ENCODE measurements at places on chromosomes 6 and 20.

DNA sequence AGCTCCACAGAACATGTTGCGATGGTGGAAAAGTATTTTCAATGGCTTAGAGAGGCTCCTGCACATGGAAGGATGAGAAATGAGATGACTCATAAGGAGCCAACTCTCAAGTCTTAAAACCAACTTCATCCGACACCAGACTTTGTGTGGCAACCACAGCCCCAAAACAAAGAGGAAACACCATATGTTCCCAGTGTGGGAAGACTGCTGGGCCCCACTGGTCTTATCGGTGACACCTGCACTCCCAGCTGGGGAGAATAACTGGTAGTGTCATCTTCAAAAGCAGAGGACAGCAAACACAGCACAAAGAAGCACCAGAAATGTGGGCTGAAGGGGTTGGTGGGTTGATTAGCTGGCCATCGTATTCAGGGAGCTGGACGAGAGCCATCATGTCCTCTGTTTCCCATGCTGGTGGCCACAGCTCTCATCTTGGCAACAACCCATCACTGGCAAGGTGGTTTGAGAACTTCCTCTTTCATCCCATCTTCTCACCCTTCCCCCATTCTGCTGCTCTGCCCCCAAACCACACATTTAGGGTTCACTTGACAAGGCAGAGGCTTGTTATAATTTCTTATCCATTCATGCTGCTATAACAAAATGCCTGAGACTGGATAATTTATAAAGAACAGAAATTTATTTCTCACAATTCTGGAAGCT, 46.0 kb upstream of the TASP1 start:
- DNase-seq, result no peak

DNA sequence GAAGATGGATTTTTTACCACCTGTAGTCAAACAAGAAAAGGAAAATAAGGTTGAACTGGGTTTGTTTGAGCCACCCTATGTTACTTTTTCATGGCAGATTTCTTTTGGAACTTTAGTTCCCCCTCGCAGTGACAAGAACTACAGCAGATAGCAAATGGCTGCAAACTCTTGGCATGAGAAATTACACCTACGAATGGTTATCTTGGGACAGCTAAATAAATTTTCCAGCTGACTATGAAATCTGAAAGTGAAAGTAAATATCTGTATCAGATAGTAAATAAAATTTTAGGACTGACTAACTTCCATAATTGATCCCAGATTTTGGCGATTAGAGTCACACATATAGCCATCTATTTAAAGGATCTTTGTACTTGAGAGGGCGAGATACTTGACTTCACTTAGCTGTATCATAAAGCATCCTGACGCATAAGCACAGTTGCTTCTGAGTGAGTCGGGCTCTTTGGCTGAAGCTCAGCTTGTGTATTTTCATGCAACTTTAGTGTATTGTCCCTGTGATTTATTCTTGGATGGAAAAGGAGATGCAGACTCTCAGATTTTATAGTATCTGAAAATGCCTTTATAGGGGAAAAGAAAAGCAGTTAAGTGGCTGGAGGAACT, 125.3 kb upstream of the B3GAT2 start:
- no peak for DNase-seq

DNA sequence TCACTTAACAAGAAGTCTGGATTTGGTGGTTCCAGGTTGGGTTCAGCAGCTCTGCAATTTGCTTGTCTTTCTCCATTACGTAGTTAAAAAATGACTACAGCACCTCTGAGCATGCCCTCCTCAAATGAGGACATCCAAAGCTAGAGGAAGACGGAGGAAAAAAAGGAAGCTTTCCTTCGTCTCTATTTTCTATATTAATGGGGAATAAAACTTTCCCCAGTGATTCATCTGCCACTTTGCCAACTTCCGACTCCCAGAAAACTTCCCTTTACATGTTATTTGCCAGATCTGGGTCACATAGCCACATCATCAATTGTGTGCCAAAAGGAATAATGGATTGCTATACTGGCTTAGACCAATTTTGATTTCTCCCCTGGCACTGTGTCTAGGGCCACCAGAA, 69.5 kb downstream of the ZFAND3 start:
- no peak for DNase-seq

- DNase-seq, result peak; percentile 43
Observed at GRCh38 chr20:17431621-17432364, 99.4 kb downstream of the BFSP1 start.

GRCh38 chr20:14117768-14118167, 122.5 kb downstream of the MACROD2 start:
- no peak for DNase-seq

GRCh38 chr6:37170273-37171200, 585 bp downstream of the PIM1 start:
- DNase-seq, result peak; percentile 42

- no peak for DNase-seq
Observed at GRCh38 chr6:118886641-118887040, 7.3 kb upstream of the ASF1A start.

DNA sequence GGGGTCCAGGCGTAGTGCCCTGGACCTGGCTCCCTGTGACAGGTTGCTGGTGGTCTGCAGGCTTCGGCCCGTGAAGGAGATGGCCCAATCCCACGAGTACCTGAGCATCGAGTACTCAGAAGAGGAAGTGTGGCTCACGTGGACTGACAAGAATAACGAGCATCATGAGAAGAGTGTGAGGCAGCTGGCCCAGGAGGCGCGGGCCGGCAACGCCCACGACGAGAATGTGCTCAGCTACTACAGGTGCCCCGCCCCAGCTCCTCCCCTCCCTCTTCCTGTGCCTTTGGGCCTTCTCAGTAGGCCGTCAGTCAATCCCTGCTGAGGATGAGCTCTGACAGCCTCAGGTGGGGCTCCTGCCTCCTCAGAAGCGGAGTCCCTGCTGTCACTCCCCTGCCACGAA, 42.6 kb downstream of the UQCC2 start:
- peak; percentile 73 for DNase-seq

GRCh38 chr6:156563714-156564113, 213.5 kb upstream of the ARID1B start:
- DNase-seq, result no peak

GRCh38 chr6:311679-312220, 19.5 kb downstream of the DUSP22 start:
- no peak for DNase-seq

GRCh38 chr6:146664871-146665360, 66.1 kb downstream of the ADGB start:
- no peak for DNase-seq

- DNase-seq, result peak; percentile 59
Observed at GRCh38 chr20:35742741-35743523, 872 bp upstream of the RBM39 start.

DNA sequence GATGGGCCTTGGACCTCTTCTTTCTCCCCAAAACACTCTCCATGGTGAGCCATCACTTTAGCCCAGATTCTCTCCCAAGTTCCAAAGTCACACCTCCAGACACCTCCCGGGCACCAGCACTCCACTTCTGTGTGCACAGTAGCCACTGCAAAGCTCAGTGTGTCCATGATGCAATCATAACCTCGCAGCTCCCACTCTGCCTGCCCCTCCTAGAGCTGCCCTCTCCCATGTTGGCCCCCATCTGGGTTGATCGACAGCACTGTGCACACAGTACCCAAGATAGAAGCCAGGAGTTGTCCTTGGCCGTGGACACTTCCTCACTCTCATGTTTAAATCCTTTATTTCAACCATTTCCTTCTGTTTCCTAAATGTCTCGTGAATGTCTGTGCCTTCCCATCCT, 293.3 kb downstream of the PACRG start:
- DNase-seq, result no peak

- DNase-seq, result no peak
Observed at GRCh38 chr6:16160794-16161193, 31.9 kb downstream of the MYLIP start.

GRCh38 chr6:159565181-159565710, 127.8 kb downstream of the SOD2 start:
- DNase-seq, result no peak

- DNase-seq, result no peak
Observed at GRCh38 chr6:112691289-112691688, 344.2 kb downstream of the RFPL4B start.

GRCh38 chr6:13988049-13988738, 63.4 kb downstream of the RNF182 start:
- no peak for DNase-seq

DNA sequence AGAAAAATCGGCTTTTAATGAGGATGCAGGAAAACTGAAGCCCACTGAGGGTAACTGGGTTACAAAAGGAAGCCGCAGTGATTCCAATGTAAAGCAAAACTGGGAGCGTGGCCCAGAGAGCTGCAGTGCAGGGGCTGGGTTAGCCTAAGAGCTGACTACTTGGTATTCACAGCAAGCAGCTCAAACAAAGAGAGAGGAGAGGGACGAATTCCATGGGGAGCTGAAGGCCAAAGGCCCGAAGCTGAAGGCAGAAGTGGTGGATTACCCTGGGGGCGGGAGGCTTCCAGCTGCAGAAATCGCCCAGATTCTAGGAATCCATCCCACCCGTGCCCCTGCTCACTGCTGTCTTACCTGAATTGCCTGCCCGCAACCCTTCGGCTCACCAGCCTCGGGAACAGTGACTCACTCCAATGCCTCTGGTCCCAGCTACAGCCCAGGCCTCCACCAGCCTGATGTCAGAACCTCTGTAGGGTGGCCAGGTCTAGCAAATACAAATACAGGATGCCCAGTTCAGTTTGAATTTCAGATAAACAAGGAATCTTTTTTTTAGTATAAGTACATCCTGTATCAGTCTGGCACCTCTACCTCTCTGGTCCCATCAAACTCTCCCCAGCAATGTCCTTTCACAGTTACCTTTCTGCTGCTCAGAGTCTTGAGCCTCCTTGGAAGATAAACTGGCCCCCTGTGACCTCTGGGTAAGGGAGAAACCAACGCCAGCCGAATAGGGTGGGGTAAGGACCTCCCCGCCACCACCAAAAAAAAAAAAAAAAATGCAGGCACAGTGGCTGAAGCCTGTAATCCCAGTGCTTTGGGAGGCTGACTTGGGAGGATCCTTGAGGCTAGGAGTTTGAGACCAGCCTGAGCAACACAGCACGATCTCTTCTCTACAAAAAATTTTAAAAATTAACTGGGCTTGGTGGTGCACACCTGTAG, 14.6 kb upstream of the ZMYND8 start:
- DNase-seq, result no peak

GRCh38 chr6:157779705-157780604, 43.1 kb upstream of the SNX9 start:
- DNase-seq, result no peak

GRCh38 chr6:160197662-160198061, 61.0 kb downstream of the SLC22A2 start:
- no peak for DNase-seq

- peak; percentile 42 for DNase-seq
Observed at GRCh38 chr6:35141007-35141655, at the start of gene TCP11. Gene TCP11 (minus strand): TSS chr6:35141339. CDS start chr6:35140870, 469 bp downstream.

GRCh38 chr20:62294516-62294915, 8.3 kb upstream of the ADRM1 start:
- no peak for DNase-seq

Data from CD4-positive, alpha-beta T cell treated with Interleukin-12 subunit alpha and Interleukin-12 subunit beta, for 1 hour (primary cell).